Activated T-cell treated with anti-CD3 and anti-CD28 coated beads, Interleukin-2, amount 50 U/mL, for 48 hours (primary cell): ENCODE measurements at places on chromosomes 2 and 18.

- no peak for DNase-seq
These were observed 34.2 kb downstream of the FAM178B start for GRCh38 chr2:96952016-96952750.

- no peak for DNase-seq
These were observed 47.3 kb upstream of the SLC38A11 start for GRCh38 chr2:165002638-165003037.

GRCh38 chr18:34806527-34806926 lies 96.4 kb downstream of the DTNA start:
- no peak for DNase-seq

DNA sequence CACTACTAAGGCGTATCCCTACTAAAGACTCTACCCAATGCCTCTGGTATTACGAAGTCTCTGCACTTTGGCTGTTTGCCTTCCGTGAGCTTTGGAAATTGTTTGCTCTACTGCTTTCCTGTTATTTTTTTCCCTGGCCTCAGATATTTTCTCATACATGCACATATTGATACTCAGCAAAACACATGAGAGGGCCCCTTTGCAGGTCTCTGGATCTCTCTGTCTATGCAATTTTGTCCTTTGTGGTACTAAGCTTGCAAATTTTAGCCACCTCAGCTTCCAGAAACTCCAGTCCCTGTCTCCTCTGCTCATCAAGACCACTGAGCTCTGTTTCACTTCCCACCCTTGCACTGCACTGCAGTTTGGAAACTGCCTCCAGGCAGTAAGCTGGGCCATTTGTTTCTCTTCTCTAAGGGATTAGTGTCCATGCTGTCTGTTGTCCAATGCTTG lies 46.6 kb downstream of the TAF1B start:
- no peak for DNase-seq
